ENCODE measurements at places on chromosomes 5 and 9.
A peak's percentile ranks its signal among the peaks of the same experiment; 100 is the strongest.

DNA sequence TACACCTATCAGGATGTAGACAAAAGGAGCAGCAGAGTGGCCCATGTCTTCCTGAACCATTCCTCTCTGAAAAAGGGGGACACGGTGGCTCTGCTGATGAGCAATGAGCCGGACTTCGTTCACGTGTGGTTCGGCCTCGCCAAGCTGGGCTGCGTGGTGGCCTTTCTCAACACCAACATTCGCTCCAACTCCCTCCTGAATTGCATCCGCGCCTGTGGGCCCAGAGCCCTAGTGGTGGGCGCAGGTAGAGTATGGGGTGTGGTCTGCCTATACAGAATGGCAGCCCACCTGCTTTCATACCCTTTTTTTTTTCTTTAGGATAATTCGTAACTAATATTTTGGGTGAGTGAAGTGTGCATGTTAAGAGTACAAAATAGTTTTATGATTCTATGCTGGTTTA is 1.1 kb downstream of the SLC27A6 start:
- no peak for DNase-seq

- no peak for DNase-seq
Observed at GRCh38 chr9:136774416-136775045, 10.2 kb upstream of the LCN15 start.

DNA sequence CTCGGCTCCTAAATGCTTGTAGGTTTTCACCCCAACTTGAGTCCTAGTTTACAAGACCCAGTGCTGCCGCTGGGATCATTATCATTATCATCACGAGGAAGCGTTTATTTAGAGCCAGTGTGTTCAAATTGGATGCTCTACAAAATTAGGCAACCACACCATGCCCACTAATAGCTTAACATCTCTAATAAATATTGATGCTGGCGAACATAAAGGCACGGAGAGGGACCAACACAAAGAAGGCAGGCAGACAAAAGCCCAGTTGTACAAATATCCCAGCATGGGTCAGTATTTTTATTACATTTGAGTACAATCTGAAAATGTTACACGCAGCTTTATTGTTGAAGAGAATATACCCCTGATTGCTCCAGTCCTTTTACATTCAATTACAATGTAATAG is 4.7 kb downstream of the CFAP77 start:
- peak; percentile 73 for DNase-seq

- DNase-seq = no peak
Observed at GRCh38 chr9:135039916-135040645, 47.4 kb upstream of the OLFM1 start.

GRCh38 chr5:98065261-98065909 is 708.1 kb upstream of the RGMB start:
- DNase-seq = no peak

- no peak for DNase-seq
Observed at GRCh38 chr9:79201636-79202035, 370.1 kb upstream of the TLE4 start.

DNA sequence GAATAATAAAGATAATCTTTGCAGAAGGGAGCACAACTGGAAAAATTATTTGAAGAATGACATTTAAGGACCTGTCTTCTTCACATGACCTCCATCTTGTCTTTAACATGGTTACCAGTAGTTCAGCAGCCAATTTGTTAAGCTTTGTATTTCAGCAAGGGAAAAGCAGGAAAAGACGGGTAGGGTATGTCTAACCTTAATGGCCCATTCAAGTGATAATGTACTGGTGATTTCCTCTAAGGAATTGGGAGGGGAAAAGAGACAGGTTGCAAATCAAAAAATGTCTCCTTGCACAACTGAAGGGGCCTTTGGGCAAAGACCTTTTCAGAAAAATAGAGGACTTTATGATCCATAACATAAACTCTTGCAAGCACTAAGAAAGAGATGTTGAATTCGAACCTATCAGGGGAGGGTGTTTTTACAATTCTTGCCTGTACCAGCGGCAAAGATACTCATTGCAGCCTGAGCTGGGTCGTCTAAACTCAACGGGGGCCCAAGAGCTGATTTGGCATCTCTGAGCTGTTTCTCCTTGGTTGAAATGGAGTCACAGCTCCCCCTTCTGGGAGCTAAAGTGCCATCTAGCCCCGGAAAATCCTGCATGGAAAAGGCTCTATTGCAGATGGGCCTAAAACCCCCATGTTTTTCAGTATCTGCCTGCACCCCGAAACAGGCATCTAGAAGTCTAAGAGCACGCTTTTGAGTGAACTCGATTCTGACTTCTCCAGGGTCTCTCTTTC is 3.8 kb downstream of the BRINP1 start:
- DNase-seq = no peak

DNA sequence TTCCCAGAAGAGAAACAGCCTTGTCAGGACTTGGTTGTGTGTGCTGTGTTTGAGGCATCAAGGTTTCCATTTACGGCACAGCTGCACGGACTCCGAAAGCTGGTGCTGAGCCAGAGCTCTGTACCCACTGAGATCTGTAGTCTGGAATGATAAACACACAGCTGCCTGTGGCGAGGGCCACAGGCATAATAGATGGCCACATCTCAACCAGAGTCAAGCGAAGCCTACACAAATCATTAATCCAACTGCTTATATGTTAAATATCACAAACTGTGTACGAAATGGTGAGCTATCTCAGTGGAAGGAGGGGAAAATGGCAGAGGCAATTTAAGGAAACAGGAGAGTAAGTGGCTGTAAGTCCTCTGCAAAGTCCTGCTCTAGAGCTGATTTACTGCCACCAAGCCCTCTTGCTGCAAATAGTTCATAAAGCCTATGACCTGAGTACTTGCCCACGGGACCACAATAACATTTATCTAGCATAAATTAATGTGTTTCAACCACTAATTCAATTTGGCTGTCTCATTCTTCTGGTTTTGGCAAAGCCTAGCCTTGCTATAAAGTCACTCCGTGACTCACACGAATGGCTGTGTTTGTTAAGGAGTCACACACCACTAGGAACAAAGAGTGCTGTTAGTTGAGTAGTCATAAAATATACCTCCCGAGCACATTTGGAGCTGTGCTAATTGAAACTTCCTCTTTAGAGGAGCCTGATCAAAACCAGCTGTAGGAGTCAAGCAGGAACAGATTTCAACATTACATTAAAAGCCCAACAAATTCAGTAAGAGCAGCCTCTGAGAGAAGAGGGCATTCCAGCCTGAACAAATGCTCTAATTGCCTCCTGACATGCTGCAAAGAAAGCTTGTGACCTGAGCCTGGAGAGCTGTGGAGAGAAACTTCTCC is 738.6 kb upstream of the ZNF608 start:
- DNase-seq = peak; percentile 65

Measured in NCI-H146 (cell line).